C1 segment of cervical spinal cord (tissue), 14 donors: ENCODE measurements at places on chromosomes 3 and 15.

- DNase-seq: no peak
Measured at GRCh38 chr15:65344214-65344913, 33.4 kb downstream of the IGDCC3 start.

- no peak for DNase-seq
Measured at GRCh38 chr3:46496746-46497555, 825 bp upstream of the RTP3 start.

DNA sequence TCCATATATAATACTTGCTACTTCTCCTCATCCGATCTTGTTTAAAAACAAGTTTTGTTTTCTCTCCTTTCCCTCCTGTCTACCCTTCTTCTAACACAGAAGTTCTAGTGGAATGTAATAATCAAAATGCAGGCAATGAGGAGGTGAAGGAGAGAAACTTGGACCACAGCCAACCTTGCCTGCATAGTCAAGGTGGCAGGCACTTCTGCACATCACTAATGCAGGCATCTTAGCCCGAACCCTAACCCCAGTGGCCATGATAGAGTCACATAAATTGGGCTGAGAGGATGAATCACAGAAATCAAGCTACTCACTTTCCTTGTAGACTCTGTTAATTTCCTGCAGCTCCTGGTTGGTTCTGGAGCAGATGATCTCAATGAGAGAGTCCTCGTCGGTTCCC lies 41.0 kb downstream of the ANXA2 start:
- DNase-seq: no peak

GRCh38 chr3:194396859-194397756 lies 2.0 kb downstream of the GP5 start:
- DNase-seq: no peak
